Hindlimb muscle (tissue), 1 donor: ENCODE measurements at places on chromosomes 1 and 21. TPM values are rescaled to one million over a fixed set of nuclear protein-coding genes. Genes with fewer than 3 reads are reported as not detected.

The CACNA1E gene
- polyA plus RNA-seq = 0.50 TPM

The PRDX1 gene
- polyA plus RNA-seq = 129 TPM

The AMIGO1 gene
- polyA plus RNA-seq = 14.8 TPM

The AADACL4 gene
- 0.13 TPM for polyA plus RNA-seq

The C1orf53 gene
- polyA plus RNA-seq = 1.0 TPM

The GJA9 gene
- polyA plus RNA-seq = 0.34 TPM

The FAM177B gene
- 0.41 TPM for polyA plus RNA-seq

The CYP2J2 gene
- 93.5 TPM for polyA plus RNA-seq

The FCGR2B gene
- 0.06 TPM for polyA plus RNA-seq

The OVAAL gene
- polyA plus RNA-seq = not detected

The WNT4 gene
- 10.3 TPM for polyA plus RNA-seq

The GBP5 gene
- 0.34 TPM for polyA plus RNA-seq

The ARTN gene
- 1.1 TPM for polyA plus RNA-seq

The ATAD3C gene
- polyA plus RNA-seq = 0.90 TPM

The INAVA gene
- polyA plus RNA-seq = 4.6 TPM

The COL8A2 gene
- polyA plus RNA-seq = 6.9 TPM

The LDLRAD1 gene
- not detected for polyA plus RNA-seq
